ENCODE measurements at places on chromosomes 11 and 22.

DNA sequence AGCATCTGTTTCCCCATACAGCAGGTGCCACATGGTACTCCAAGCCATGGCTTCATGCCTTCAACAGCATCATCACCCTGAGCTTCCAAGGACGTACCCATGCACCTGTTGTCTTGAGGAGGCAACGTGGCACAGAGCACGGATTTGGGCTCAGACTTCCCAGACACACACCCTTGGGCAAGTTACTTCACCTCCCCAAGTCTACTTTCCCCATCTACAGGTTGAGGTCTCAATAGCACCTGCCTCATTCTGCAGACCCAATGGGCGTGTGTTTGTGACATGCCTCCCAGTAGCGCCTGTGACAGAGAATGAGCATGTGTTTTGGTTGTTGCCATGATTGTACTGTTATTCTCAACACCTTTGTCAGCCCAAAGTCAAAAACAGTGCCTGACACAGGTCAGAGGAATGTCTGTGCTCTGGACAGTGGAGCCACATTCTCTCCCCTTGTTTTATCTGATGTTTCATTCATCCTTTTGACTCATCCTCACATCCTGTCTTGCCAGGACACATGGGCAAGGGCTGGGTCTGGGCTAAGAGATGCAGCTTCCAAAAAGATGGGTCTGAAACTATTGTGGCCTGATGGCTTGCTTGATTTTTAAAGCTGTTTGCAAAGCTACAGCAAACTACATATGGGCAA lies 53.4 kb upstream of the CCND1 start:
- no peak for DNase-seq

DNA sequence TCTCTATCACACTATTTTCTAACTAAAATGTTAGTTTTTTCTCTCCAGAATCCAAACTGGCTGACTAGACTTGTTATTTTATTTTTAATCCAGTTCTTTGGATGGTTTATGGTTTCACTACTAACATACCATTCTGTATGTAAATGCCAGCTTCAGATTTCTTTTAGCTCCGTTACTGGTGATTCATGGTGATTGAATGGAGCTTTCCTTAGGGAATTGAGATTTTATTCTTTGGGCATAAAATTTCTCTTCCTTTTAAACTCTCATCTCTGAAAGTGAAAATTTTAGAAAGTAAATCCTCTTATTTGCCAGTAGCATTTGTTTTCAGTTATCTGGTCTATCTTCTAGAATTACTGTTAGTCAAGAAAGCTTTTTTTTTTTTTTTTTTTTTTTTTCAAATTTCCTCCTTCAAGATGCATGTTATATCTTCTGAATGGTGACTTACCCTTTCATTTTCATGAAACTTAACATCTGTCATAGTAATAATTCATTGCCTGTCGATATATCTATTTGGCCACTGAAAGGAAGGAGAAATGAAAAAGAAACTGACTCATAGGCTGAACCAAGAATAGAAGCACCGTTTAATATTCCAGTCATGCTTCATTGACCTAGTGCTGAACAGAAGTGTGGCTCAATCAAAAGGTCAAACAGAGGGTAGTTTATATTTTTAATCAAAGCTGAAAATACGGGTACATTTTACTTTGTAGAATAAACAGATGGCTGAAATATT lies 6.4 kb downstream of the ENDOD1 start:
- no peak for DNase-seq

- no peak for DNase-seq
Observed at GRCh38 chr22:29260601-29261315, 7.0 kb downstream of the RHBDD3 start.

DNA sequence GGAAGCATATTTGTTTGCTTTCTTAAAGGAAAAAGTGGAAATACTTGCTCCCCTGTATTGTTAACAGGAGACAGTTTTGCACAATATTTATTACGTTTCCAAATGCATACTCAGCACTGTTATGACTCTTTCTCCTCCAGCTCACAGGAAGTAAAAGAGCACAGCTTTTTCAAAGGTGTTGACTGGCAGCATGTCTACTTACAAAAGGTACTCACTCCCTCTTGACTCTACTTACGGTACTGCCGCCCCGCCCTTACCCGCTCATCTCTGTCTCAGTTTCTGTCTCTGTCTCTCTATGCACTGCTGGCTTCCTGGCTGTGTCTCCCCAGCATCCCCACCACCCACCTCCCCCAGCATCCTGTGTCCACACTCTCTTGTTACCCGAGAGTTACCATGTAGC lies 32.2 kb upstream of the MYO18B start:
- peak; percentile 58 for DNase-seq

- no peak for DNase-seq
Observed at GRCh38 chr11:79507706-79508105, 66.9 kb upstream of the TENM4 start.

DNA sequence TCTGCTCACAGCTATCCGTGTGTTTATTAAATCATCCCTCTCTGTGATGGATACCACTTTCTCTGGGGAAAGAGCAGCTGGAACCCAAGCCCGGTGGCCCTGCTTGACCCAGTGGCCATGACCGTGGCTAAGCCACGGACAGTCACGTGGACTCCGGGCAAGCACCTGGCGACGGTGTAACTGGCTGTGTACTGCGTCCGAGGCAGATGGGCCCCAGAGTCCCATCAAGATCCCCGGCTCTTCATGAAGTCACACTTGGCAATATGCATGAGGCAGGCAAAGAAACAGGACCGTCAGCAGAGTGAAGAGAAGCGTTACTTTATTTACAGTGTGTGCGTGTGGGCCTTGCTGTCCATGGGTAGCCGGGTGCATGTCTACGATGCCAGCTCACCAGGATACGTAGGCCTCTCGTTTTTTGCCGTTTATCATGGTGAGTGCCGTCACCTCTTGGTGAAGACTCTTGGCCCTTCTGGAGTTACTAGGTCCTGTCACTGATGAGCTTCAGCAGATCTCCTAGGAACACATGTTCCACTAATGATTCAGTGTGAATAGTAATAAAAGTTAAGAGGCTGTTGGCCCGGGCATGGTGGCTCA lies 366.3 kb downstream of the TBC1D22A start:
- no peak for DNase-seq

- no peak for DNase-seq
Observed at GRCh38 chr11:16989554-16989953, 24.7 kb downstream of the PLEKHA7 start.
